CD4-positive, alpha-beta T cell (primary cell): ENCODE measurements at places on chromosomes 7 and 10.

GRCh38 chr7:158350166-158350900 is 237.3 kb downstream of the PTPRN2 start:
- H3K4me1 ChIP-seq = no peaks in the 10 kb centered on the region
- no peaks in the 10 kb centered on the region for H3K36me3 ChIP-seq
- DNase-seq = no peak
- H3K4me3 ChIP-seq = no peak overlapping the region
- no peaks in the 10 kb centered on the region for H3K27me3 ChIP-seq

DNA sequence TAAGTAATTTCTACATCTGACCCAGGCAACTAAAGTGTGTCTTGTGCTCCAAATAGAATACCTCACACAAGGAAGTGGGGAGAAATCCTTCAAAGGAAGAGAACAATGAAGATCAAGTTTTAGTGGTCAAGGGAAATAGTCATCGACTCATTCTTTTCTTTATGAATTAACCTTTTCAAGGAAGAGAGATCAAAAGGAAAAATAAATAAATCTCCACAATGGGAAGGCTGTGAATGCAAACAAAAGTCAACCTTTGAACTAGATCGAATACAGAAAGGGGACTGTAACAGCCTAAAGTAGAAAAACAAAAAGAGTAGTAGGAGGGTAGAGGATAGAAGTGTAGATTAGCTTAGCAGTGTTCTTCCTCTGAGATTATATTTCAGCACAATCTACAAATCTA is 274.6 kb upstream of the COBL start:
- H3K27ac ChIP-seq = no peak overlapping the region
- DNase-seq = no peak
- H3K4me3 ChIP-seq = no peak overlapping the region
- H3K36me3 ChIP-seq = no peaks in the 10 kb centered on the region
- H3K4me1 ChIP-seq = no peaks in the 10 kb centered on the region

GRCh38 chr7:84159435-84159834 is 35.2 kb downstream of the SEMA3A start:
- no peak overlapping the region for H3K27ac ChIP-seq
- H3K4me3 ChIP-seq = no peak overlapping the region
- no peaks in the 10 kb centered on the region for H3K36me3 ChIP-seq
- H3K4me1 ChIP-seq = no peaks in the 10 kb centered on the region

GRCh38 chr10:64486149-64486548 is 964.9 kb downstream of the REEP3 start:
- no peak overlapping the region for H3K27ac ChIP-seq
- H3K27me3 ChIP-seq = no peaks in the 10 kb centered on the region
- H3K4me3 ChIP-seq = no peak overlapping the region
- no peaks in the 10 kb centered on the region for H3K4me1 ChIP-seq

GRCh38 chr10:11011436-11011835 is 6.2 kb upstream of the CELF2 start:
- no peak overlapping the region for H3K27ac ChIP-seq
- H3K4me1 ChIP-seq = peaks cover 12% of the 10 kb centered on the region
- no peak for DNase-seq
- no peak overlapping the region for H3K4me3 ChIP-seq
- no peaks in the 10 kb centered on the region for H3K36me3 ChIP-seq

DNA sequence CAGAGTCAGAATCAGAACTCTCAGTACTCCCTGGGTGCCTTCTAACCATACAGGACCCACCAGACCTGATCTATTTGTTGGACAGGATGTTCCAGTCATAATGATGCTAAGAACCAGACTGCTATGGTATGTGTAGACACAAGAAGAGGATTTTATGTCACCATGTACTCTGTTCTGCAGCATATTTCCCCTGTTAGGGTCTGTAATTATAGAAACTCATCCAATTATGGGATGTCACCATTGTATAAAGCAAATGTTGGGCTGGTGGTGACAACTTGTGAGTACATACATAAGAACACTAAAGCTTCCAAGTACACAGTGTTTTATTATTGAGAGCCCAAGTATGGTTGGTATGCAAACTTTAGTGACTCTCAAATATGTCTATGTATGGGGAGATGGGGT is 67.1 kb upstream of the AGBL3 start:
- no peaks in the 10 kb centered on the region for H3K36me3 ChIP-seq
- no peaks in the 10 kb centered on the region for H3K27me3 ChIP-seq
- no peaks in the 10 kb centered on the region for H3K4me1 ChIP-seq
- no peak for DNase-seq
- no peak overlapping the region for H3K4me3 ChIP-seq
- no peak overlapping the region for H3K27ac ChIP-seq

DNA sequence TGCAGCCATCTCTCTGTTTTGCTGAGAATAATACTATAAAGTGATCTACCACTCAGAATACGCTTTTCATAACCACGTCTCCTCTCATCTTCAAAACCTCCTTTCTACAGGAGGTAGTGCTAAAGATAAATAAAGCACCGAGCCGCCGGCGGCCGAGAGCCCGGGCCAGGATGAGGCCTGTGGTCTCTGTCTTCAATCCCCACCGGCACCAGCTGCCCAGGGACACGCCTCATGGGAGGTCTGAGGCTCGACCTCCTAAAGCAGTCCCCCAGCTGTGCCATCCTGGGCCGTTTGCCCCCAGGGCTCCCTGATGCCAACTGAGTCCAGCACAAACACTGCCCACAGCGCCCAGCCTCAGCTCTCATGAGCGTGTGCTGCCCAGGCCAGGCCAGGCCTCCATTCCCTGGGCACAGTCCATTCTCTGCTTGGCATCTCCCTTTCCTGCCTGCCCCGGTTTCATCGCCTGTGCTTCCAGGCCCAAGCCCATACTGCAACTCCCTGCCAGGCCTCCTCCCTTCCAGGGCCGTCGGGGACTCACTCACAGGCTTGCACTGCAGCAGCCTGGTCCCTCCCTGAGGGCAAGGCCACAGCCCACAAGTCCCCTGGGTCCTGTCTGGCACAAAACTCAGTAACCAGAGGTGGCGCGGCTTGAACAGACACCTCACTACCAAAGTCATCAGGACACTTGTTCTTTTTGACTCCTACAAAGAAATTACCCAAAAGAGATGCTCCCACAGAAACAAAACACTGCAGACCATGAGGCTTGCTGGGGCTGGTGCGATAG is 2.5 kb downstream of the INTS1 start:
- no peaks in the 10 kb centered on the region for H3K27me3 ChIP-seq
- no peak overlapping the region for H3K4me3 ChIP-seq
- H3K4me1 ChIP-seq = peaks cover 45% of the 10 kb centered on the region
- DNase-seq = no peak

GRCh38 chr7:35366167-35367155 is 112.6 kb upstream of the TBX20 start:
- H3K27ac ChIP-seq = no peak overlapping the region
- peaks cover 2% of the 10 kb centered on the region for H3K27me3 ChIP-seq
- H3K4me3 ChIP-seq = no peak overlapping the region
- H3K36me3 ChIP-seq = no peaks in the 10 kb centered on the region

DNA sequence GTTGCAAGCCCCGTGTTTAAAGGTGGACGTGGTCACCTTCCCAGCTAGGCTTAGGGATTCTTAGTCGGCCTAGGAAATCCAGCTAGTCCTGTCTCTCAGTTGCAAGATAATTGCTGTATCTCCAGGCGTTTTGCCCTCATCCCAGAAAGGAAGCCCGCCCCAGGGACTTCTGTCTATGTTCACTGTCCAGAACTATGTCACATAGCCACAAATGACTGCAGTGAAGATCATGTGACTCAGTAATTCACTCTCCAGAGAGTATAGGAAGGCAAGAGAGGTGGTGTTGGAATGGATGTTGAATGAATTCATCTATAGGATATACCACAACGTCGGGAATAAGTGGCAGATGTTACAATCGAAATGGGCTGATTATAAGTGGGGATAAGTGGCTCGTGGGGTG is 349 bp upstream of the ERVW-1 start:
- no peaks in the 10 kb centered on the region for H3K4me1 ChIP-seq
- no peak for DNase-seq
- H3K27me3 ChIP-seq = no peaks in the 10 kb centered on the region
- H3K4me3 ChIP-seq = no peak overlapping the region

- DNase-seq = no peak
- no peaks in the 10 kb centered on the region for H3K27me3 ChIP-seq
- H3K36me3 ChIP-seq = no peaks in the 10 kb centered on the region
- H3K4me1 ChIP-seq = no peaks in the 10 kb centered on the region
- H3K27ac ChIP-seq = no peak overlapping the region
- H3K4me3 ChIP-seq = no peak overlapping the region
Measured at GRCh38 chr7:40969641-40970040, 733.2 kb downstream of the INHBA start.

DNA sequence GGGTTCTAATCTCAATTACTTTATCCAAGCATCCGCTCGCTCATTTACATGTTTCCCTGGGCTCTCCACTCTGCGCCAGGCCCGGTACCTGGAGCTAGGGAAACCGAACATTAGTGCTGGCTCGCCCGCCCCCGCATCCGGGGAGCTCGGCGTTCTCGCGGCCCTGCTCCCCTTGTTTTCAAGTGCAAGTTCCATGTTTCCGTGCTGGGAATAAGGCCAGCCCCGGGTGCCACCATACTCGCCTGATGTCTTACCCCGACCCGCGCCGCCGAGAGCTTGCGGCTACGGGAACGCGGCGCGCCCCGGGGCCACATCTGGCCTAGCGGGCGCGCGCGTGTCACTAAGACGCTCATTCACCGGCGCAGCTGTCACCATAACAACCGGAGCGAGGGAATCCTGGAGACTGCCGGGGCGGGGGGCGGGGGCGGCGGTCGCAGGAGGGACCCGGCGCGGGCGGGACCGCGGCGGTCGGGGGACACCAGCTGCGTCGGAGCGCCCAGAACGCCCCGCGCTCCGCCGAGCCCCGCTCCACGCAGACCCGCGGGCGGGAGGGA is at the start of gene NEURL1:
Gene NEURL1, plus strand, starts transcription at position 344 of the 554 bp plus-strand sequence. CDS start 683 bp downstream, outside the sequence.
- H3K4me1 ChIP-seq = peaks cover 20% of the 10 kb centered on the region
- DNase-seq = no peak
- peaks cover 20% of the 10 kb centered on the region for H3K27me3 ChIP-seq
- peak within 1 kb of the TSS; percentile 42 for H3K4me3 ChIP-seq
- H3K27ac ChIP-seq = no peak within 1 kb of the TSS

- no peak overlapping the region for H3K27ac ChIP-seq
- H3K4me1 ChIP-seq = peaks cover 18% of the 10 kb centered on the region
- H3K27me3 ChIP-seq = no peaks in the 10 kb centered on the region
- no peak overlapping the region for H3K4me3 ChIP-seq
- peaks cover 54% of the 10 kb centered on the region for H3K36me3 ChIP-seq
Measured at GRCh38 chr7:157384301-157384700, 47.5 kb downstream of the DNAJB6 start.

- peaks cover 12% of the 10 kb centered on the region for H3K4me1 ChIP-seq
- H3K36me3 ChIP-seq = no peaks in the 10 kb centered on the region
- no peak overlapping the region for H3K4me3 ChIP-seq
- no peak overlapping the region for H3K27ac ChIP-seq
- DNase-seq = no peak
- H3K27me3 ChIP-seq = no peaks in the 10 kb centered on the region
Measured at GRCh38 chr10:27251554-27251953, 11.0 kb upstream of the ACBD5 start.

DNA sequence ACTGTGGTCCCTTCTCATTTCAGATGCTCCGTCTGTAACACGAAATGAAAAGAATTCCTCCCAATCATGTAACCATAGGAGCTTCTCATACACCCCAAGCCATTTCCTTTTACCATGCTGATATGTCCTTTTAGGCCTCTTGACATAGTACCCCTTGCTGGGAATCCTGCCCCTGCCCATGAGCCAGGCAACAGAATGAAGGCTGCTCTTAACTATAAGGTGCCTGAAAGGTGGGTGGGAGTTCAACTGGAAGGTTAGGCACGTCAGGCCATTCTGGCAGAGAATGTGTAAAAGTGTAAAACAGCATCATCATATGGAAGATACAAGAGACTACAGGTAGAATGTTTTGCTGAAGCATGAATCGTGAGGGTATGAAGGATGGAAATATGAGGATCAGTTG is 22.5 kb downstream of the IL2RA start:
- DNase-seq = no peak
- no peak overlapping the region for H3K4me3 ChIP-seq
- peaks cover 8% of the 10 kb centered on the region for H3K36me3 ChIP-seq
- H3K27ac ChIP-seq = no peak overlapping the region
- H3K27me3 ChIP-seq = no peaks in the 10 kb centered on the region

- no peaks in the 10 kb centered on the region for H3K4me1 ChIP-seq
- no peak overlapping the region for H3K27ac ChIP-seq
- no peak overlapping the region for H3K4me3 ChIP-seq
- H3K36me3 ChIP-seq = no peaks in the 10 kb centered on the region
Measured at GRCh38 chr10:34966040-34966439, 124.1 kb downstream of the CUL2 start.

DNA sequence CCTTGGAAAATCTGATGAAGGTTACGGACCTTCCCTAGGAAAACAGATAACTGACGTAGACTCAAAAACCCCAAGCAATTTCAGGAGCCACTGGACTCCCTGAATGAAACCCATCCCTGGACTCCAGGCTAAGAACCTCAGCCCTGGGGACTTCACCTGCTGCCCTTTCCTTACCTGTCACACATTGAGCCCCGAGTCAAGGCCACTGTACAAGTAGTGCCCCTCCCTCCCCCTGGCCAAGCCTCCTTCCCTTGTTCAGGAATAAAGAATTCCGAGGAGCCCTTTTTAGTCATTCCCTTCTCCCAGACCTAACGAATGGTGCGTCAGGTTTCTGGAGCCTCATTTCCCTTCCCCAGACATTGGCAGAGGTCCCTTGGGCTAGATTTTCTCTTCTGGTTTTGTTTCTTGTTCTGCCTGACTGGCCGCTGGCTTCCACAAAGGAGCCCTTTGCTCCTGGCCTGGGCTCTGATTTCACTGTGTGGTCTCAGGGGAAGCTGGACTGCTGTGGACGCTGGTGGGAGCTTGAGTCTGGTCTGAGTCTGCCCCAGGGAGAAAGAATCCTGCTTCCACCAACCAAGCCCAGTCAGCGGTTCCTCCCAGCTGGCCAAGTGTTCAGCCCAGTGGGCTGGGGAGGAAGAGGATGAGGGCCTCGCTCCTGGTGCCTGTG is 31.7 kb downstream of the ZNF775 start:
- no peak overlapping the region for H3K4me3 ChIP-seq
- H3K27me3 ChIP-seq = no peaks in the 10 kb centered on the region
- H3K27ac ChIP-seq = no peak overlapping the region
- DNase-seq = no peak

DNA sequence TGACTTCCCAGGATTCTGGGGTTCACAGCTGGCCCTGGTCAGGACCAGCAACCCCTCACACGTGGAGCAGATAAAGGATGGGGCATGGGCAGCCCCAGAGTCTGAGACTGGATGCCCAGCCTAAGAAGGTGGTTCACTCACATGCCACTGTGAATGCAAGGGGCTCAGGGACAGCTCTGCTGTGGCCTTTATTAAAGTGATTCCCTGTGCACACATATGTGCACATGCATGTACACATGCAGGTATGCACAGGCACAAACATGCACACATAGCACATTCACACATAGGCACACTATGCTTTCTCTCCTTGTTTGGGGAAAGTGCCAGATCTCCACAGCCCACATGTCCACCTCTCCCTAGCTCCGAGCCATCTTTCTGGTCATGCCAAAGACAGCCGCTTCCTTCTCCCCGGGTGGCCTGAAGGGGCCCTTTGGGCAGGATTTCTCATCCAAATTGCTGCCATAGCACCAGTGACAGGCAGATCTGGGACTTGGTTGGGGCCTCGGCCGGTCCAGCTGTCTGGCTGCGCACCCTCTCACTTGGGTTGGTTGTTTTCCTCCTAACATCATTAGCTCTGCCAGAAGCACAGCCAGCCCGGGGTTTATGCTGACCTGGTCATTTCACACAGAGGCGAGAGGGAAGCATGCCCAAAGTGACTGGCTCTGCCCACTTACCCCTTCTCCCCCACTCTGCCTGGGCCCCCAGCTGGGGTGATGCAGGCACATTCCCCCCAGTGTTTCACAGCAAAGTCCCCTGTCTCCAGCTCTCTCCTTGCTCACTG is 1.4 kb downstream of the GCK start:
- H3K36me3 ChIP-seq = no peaks in the 10 kb centered on the region
- H3K4me3 ChIP-seq = no peak overlapping the region
- no peaks in the 10 kb centered on the region for H3K4me1 ChIP-seq
- no peak overlapping the region for H3K27ac ChIP-seq
- H3K27me3 ChIP-seq = no peaks in the 10 kb centered on the region
